ENCODE measurements at places on chromosomes 7 and 10.
A peak's percentile ranks its signal among the peaks of the same experiment; 100 is the strongest.

GRCh38 chr7:114865564-114865963 lies 56.3 kb upstream of the MDFIC start:
- DNase-seq = peak; percentile 24

- no peak for DNase-seq
These were observed 26.7 kb downstream of the IQCE start for GRCh38 chr7:2585446-2585845.

GRCh38 chr10:3241274-3241921 lies 68.8 kb upstream of the PITRM1 start:
- no peak for DNase-seq

GRCh38 chr7:41125343-41125742 lies 577.5 kb downstream of the INHBA start:
- no peak for DNase-seq

GRCh38 chr7:24135003-24135817 lies 148.8 kb upstream of the NPY start:
- no peak for DNase-seq

DNA sequence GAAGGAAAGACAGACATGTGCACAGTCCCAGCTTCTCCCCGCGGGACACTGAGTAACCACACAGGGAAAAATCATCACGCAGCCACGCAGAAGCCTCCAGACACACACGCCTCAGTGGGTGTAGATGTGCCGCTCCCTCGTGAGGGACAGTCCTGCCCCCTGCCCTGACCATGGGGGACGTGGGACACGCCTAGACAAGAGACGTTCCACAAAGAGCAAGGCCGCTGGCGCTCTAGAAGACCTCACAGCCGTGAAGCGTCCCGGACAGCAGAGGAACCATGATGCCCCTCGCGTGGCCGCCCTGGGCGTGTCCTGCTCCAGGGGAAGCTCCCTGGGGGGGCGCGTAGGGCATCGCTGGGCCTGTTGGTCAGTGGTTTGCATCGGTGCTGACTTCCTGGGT lies 210.8 kb downstream of the DNAJB6 start:
- DNase-seq = no peak

- DNase-seq = no peak
These were observed at the start of gene KCND2 for GRCh38 chr7:120272701-120273475. Gene KCND2 (plus strand): TSS chr7:120273175.

DNA sequence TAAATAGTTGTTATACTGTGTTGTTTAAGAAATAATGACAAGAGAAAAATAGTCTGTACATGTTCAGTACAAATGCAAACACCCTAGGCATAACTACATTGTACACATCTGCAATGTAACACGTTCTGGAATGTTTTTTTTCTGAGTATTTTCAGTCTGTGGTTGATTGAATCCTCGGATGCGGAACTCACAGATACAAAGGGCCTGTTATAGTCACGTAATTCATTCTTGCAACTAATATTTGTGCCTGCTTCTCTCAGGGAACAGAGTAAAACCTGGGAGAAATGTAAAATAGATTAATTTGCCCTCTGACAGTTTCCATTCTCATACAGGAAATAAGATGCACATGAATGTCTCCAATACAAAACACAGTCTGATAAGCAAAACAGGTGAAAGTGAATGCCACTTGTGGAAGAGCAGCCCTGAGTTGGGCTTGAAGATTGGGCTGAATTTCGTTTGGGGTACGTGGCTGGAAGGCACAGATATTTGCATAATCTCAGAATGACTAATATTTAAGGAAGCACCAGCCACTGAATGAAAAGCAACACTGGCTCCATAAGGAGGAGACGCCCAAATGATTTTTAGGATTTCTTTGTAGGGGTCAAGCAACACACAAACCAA lies 19.1 kb downstream of the DENND2A start:
- DNase-seq = no peak

- DNase-seq = no peak
These were observed 325.0 kb downstream of the PLXNA4 start for GRCh38 chr7:132251327-132251659.

DNA sequence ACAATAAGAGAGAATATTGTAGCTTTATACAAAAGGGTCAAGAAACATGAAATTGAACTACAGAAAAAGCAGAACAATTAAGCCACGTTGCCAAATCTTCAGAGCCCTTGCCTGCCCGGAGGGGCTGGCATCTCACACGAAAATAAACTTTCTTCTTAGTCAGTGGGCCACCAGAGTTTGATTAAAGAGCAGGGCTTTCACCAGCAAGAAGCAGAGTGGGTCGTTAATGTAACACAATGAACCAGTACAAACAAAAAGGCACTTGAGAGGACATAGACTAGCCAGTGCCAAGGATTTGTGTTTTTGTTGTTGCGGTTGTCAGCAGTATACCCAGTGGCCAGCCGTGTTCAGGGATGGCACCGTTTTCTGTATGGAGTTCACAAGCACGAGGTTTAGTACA lies 155.4 kb downstream of the NRP1 start:
- no peak for DNase-seq

DNA sequence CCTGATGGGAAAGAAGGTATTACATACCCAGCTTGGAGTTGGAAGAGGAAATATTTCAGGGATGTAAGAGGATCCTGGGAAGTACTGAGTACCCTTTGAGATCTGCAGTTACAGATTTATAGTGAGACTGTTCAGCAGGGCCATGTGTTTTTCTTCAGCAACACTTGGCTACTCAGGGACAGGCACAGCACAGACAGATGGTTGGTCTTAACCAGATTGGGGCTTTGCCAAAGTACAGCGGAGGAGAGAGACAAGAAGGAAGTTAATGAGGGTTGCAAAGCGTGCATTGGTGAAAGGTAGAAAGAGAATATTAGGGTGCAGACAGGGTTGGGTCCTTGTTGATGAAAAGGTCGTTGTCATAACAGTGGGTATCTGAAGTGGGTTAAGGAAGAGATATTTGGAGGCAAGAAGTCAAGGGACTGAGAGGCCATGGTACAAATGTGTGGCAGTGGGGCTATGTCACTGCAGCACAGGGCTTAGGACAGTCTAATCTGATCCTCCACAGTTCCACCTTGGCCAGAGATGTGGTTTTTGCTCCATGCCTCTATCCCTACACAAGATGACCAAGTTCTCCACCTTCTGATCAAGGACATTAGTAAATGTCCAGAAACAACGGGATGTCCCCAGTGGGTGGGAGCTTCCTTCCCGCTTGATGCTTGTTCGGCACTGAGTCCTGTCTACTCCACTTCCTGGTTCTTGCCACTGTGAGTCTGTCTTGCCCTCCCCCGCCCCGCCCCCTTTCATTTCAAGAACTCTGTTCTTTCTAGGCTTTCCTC lies 18.9 kb upstream of the DNAJC1 start:
- peak; percentile 16 for DNase-seq
